ENCODE measurements at places on chromosomes 1 and 21.
A peak's percentile ranks its signal among the peaks of the same experiment; 100 is the strongest.

DNA sequence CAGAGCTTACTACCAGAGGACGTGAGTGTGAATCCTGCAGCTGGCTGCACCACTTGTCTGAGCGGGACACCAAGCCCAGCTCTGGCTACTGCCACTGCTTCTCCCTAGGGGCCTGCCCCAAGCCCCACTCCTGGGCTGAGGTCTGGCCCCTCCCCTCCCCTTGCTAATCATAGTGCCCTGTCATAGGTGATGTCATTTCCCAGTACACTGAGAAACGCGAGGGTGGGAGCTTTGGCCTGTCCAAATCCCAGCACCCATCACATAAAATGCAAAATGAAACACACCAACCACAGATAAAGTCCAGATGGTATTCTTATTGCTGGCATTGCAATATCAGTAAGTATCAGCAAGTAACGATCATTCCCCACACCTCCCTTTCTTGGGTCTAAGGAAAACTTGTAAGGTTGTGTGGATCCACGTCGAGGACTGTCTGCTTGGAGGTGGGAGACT is 77.7 kb downstream of the TOMM20 start:
- no peak for DNase-seq

GRCh38 chr1:204199579-204199978 is 3.3 kb upstream of the KISS1 start:
- DNase-seq, result no peak

DNA sequence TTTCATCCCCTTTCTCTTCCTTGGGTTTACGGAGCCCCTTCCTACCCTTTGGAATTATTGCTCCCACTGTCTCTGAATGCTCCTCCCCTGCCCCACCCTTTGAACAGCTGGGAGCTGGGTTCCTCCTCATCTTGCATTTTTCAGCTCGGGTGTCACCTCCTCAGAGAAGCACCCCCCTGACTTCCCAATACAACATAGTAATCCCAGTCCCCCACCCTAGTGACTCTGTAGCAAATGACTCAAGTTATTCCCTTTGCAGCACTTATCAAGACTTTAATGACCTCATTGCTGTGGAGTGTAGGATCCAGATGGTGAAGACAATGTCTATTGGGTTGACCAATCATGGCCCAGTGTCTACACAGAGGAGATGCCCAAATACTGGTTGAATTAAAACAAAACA is 8.9 kb upstream of the VWA5B1 start:
- no peak for DNase-seq

DNA sequence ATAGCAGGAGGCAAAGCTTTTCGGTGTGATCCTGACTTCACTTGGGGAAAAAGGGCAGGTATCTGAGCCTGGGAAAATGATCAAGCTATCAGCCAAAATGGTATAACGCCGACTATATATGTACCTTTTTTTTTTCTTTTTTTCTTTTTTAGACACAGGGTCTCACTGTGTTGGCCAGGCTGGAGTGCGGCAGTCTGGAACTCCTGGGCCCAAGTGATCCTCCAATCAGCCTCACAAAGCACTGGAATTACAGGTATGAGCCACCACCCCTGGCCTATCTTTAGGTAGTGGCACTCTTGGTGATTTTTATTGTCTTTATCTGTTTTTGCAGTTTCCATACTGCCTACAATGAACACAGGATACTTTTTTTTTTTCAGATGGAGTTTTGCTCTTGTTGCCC is 1.3 kb upstream of the ICMT start:
- DNase-seq, result no peak

GRCh38 chr1:227316456-227316855 is 1.8 kb downstream of the CDC42BPA start:
- no peak for DNase-seq

GRCh38 chr1:47823040-47823808 is 174.0 kb downstream of the TRABD2B start:
- no peak for DNase-seq

- DNase-seq, result no peak
Observed at GRCh38 chr1:206484901-206485300, 14.6 kb downstream of the IKBKE start.

DNA sequence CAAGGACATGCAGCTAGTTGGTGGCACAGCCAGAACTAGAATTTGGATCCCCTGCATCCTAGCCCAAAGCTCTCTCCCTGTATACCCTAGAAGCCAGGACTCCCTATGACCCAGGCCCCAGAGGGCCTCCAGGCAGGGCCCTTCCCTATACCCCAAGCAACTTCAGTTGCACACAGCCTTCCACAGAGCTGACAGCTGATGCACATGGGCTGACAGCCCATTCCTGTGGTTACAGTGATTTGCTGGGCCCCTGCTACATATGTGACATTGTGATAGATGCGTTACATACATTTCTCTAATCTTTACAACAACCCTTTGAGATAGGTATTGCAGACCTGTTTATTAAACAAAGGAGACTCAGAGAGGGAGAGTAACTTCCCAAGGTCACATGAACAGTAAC is 5.8 kb downstream of the ATP1A2 start:
- no peak for DNase-seq

DNA sequence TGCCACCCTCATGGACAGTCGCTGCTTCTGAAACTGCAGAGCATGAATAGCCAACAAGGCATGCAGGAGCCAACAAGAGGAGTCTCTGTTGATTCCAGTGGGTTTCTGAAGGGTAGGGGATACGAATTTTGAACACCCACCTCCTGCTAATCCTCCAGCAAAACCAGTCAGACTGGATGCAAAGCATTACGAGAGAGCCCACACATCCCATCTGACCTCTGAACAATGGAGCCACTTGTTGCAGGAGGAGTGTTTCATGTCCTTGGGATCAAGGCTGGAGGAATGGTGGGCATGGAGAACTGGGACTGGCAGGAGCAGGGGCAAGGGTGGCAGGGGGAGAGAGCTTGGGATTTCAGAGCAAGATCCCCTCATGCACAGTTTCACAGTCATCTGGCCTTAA is 1.6 kb downstream of the VTCN1 start:
- no peak for DNase-seq

GRCh38 chr1:33327587-33328325 is 6.9 kb upstream of the A3GALT2 start:
- no peak for DNase-seq

- no peak for DNase-seq
Observed at GRCh38 chr1:84148758-84149157, 4.7 kb downstream of the PRKACB start.

DNA sequence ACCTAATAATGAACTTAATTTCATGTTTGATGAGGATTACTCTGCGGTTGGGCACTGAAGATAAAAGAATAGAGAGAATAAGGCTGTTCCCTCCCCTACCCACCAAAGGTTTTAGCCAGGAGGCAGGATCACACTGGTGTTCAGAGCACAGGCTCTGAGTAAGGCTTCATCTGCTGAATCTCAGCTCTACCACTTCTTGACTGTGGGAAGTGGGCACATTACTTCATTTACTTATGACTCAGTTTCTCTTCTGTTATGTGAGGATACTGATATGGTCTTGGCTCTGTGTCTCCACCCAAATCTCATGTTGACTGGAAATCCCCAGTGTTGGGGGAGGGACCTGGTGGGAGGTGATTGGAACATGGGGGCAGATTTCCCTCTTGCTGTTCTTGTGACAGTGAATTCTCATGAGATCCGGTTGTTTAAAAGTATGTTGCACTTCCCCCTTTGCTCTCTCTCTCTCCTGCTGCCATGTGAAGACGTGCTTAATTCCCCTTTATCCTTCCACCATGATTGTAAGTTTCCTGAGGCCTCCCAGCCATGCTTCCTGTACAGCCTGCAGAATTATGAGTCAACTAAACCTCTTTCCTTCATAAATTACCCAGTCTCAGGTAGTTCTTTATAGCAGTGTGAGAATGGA is 79.7 kb downstream of the SMYD2 start:
- no peak for DNase-seq

DNA sequence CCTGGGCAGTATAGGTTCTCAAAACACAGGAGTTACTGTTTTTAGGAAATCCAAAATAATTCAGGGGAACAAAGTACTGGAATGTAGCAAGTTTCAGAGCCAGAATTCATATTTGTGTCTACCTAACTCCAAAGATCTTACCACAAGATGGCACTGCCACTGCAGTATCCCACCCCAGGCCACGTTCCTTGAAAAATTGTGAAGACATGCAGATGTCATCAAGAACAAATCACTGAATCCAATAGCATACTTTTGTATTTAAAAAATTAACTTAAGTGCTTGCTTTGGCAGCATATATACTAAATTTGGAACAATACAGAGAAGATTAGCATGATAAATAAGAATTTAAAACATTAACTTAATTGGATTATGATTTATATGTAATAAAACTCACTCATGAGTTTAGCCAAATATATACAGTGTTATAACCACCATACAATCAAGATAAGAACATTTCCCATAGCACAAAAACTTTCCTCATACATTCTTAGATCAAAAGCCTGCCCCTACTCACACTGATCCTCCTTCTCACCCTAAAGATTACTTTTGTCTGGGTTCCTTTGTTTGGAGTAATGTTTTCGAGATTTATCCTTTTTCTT is 209.9 kb downstream of the FAF1 start:
- no peak for DNase-seq

- DNase-seq, result no peak
Observed at GRCh38 chr1:47931395-47931794, 65.8 kb downstream of the TRABD2B start.

DNA sequence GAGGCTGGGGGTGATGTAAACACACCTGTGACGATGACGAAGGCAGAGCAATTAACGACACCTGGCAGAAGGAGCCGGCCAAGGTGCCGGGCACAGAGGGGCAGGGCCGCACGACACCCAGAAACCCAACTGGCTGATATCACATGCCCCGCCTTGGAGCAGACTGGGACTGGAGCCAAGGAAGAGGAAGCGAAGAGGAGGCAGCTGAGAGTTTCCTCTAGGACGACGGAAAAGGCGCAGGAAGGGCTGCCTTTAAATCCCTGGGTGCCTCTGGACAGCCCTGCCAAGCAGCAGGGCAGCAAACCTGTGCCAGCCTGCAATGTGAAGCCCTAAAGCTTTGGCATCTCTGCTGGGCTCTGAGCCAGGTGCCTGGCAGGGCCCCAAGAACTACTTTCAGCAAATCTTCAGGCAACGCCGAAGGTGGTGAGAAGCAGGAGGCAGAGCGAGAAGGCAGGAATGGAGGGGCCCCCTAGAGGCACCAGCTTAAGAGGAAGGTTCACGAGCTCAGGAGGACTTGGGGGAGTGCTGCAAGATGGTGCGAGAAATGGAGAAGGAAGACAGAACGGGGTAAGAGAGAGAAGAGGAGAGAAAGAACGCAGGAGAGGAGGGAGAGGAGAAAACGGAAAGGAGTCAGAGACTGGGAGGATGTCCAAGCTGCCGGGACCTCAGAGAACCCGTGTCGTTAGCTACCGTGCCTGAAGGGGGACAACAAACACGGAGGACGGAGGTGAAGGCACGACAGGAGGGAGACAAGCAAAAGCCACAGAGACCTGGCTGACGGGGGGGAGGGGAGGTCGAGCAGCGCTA is 25.3 kb upstream of the PEF1 start:
- no peak for DNase-seq

DNA sequence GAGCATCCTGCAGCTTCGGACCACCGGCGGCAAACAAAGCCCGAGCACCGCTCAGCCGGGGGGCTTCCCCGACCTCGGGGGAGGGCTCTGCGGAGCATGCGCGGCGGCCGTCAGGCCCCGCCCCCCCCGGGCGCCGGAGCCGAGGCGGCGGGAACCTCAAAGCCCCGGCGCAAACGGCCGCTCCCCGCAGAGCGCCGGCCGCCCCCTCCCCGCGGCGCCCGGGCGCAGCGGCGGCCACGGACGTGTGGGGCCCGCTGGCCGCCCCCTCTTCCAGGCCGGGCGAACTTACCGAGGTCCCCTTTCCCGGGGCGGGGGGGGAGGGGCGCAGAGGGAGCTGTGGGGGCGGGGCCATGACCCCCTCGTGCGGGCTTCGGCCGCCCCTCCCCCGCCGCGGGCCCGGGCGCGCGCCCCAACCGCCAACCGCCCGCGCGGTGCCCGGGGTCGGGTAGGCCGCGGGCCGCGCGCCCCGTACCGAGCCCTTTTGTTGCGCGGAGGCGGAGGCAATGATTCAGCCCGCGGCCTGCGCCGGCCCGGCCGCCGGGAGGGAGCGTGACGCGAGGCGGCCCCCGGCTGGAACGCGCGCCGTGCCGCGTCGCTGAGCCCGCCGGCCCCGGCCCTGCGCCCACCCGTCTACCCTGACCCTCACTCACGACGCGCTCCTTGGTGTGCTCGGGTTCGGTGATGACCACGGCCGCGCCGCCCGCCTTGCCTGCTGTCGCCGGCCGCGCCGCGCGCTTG is 1.7 kb downstream of the RCC2 start:
- DNase-seq, result peak; percentile 57

DNA sequence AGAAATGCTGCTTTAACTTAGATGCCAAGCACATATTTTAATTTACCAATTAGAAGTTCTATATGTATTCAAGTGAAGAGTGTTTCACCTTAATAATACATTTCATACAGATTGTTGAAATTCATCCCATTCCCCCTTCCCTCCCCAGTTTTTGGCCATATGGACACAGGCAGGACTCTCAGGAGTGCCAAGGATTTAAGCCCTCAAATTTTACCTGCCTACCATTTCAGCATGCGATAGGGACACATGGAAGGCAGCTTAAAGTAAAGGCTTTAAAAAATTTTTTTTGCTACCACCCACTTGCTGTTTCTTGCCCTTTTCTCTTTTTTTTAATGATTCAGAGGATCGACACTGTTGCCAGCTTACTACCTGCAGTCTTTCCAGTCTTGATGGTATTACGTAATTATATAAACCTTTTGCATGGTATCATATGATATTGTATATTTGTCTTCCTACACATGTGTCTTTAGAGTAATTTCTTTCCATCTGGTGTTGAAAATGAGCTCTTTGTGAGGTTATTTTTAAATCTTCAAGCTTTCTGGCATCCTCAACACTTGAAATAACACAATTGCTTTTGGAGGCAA is 7.0 kb downstream of the EPB41 start:
- no peak for DNase-seq

- no peak for DNase-seq
Observed at GRCh38 chr21:28539623-28539988, 453.1 kb downstream of the LTN1 start.

DNA sequence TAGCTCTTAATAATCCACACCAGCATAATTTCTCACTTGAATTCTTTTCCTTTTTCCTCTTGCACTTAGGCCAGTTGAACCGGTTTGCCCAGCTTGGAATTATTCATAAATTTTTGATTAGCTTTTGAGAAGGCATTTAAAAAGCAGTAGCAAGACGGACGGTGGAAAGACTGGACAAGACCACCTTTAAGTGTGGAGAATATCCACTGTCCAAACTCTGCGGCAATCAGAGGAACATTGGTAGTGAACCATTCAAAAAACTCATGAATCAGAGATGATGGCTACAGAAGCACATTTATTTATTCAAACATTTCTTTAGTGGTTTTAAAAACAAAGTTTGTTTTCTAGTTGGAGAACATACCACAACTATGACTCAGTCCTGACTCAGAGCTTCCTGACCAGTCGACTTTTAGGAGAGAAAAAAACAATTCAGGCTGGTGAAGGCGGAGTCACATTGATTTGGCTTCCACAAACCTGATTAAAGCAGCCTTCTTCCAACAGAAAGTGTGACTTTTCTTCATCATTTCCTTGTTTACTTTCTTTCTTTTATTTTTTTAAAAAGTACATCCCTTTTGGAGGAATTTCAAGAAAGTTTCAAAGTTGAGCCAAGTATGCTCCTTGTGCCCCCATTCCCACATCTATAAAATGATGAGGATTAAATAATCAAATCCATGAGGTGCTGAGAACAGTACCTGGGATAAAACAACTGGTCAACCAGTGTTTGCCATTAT is 128.8 kb downstream of the ADSS2 start:
- no peak for DNase-seq
